ENCODE measurements at places on chromosomes 1 and 21.

GRCh38 chr1:58950897-58951296 is 167.1 kb upstream of the JUN start:
- no peak for DNase-seq

DNA sequence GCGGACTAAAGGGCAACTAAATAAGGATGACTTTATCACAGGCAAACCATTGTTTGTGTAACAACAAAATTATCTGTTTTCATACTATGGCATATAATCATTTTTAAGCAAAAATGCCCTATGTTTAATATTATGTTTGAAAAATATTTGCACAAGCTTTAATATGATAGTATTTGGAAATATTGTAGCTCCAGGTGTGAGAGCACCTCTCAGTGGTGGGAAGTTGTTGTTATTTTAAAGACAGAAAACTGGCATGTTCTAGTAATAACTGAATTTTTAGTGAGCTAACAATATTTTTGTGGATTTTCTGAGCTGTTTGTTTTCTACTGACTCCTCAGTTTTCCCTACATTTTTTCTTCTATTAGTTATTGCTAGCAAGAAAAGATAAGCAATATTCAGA is 578.8 kb downstream of the KCNT2 start:
- no peak for DNase-seq

DNA sequence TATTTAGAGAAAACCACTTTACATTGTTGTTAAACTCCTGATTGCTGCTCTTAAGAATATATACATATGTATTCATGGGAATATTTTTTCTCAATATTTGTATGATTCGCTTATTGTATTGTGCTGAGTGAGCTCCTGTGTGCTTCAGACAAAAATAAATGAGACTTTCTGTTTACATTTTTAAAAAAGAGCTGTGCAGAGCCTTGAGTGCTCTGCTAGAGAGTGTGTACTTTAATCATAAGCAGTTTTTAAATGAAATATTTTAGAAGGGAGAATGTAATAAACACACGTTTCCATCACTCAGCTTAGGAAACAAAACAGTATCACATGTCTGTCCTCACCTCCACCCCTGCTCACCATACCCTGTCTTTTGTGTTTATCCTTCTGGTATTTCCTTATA is 9.7 kb downstream of the PTPN14 start:
- no peak for DNase-seq

DNA sequence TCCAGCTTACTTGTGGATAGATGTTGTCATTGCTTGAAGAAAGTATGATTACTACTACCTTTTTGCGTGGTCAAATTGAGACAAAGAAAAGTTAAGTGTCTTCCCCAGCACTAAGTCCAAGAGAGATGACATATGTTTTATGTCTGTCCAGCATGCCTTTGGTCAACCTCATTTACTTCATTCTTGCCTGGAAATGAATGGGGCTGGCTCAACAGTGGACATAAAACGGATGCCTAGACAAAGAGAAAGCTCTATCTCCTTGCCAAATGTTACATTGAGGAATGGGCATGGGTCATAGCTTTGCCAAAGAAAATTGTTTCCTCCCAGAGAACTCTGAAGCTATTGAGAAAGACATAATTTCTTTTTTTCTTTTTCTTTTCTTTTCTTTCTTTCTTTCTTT is 82.4 kb upstream of the PLPPR4 start:
- no peak for DNase-seq

GRCh38 chr1:219813294-219813693 is 115.1 kb downstream of the SLC30A10 start:
- DNase-seq = no peak

- DNase-seq = no peak
Measured at GRCh38 chr1:205669341-205670149, 10.8 kb downstream of the SLC45A3 start.

- DNase-seq = no peak
Measured at GRCh38 chr1:56052041-56052440, 527.3 kb downstream of the PLPP3 start.

- no peak for DNase-seq
Measured at GRCh38 chr1:234241941-234242490, 131.2 kb upstream of the COA6 start.

All from sigmoid colon (tissue), 7 donors.